ENCODE measurements at places on chromosomes 4 and X. TPM values are rescaled to one million over a fixed set of nuclear protein-coding genes. Genes with fewer than 3 reads are reported as not detected.

DNA sequence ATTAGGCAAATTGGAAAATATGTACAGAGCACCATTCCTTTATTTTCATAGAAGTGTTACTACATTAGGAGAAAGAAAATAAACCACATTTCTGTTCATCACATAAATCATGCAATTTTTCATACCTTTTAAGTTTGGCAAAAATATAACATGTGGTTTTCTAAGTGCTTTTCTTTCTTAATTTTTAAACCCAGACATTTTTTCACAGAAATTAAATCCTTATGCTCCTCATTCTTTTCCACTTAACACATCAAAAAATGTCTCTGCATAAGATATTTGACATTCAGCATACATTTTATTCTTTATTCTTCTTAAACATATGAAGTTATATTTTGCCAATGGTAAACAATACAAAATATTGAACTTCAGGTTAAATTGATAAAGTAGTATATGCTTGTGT is 826.6 kb upstream of the SLIT2 start:
- DNase-seq: no peak

DNA sequence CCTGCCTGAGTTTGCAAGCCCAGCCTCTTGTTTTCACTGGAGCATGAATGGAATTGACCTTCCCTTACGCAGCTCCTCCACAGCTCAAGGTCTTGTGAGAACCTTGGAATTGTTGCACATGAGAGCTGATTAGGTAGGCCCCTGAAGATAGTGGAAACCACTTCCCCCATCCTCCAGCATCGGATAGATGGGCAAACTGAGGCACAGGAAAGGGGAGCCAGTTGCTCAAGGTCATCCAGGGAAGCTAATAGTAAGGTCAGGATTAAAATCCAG is 27.2 kb downstream of the PJA1 start:
- DNase-seq: no peak

- DNase-seq: no peak
Observed at GRCh38 chrX:13756381-13756780, 21.8 kb downstream of the OFD1 start.

DNA sequence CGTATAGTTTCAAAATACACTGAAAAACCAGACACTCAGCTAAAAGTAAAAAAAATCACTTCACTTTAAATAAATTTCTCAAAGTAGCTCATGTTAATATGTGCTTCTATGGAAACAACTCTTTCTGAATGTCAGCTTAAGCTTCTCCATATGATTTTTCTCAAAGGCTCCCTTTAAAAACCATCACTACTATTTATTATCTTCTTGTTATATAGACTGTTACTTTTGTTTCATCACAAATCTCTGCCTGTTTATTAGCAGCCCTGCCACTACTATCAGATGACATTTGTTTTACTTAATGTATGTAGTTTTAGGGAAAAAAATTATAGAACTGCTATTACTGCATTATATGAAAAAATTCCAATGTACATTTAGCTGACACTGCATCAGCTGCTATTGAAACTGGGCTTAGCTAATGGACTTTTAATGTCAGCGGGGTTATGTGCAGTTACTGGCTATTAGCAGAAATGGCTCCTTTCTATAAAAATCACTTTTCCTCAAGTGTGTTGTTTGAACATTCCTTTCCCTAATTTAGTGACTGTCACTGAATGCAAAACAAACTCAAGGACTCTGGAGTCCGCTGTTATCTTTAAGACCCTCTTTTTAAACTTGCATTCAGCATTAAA is 10.8 kb downstream of the UNC5C start:
- DNase-seq: no peak

DNA sequence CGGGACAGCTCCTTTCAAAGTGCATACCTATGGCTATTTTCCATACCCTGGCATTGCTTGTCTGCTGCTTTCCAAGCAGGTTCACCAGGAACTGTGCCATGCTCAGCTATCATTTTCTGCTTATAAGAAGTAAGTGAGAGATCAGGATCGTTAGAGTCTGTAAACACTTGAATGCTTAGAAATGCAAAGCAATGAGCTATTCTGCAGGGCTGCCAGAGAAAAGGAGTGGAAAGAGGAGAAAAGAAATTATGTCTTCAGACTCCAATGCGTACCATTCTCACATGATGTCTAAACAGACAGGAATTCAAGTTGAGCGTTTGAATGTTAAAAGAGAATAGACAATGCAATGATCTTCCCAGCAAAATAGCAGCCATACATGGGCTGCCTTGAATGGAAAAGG is 245.5 kb upstream of the SLC7A11 start:
- no peak for DNase-seq

DNA sequence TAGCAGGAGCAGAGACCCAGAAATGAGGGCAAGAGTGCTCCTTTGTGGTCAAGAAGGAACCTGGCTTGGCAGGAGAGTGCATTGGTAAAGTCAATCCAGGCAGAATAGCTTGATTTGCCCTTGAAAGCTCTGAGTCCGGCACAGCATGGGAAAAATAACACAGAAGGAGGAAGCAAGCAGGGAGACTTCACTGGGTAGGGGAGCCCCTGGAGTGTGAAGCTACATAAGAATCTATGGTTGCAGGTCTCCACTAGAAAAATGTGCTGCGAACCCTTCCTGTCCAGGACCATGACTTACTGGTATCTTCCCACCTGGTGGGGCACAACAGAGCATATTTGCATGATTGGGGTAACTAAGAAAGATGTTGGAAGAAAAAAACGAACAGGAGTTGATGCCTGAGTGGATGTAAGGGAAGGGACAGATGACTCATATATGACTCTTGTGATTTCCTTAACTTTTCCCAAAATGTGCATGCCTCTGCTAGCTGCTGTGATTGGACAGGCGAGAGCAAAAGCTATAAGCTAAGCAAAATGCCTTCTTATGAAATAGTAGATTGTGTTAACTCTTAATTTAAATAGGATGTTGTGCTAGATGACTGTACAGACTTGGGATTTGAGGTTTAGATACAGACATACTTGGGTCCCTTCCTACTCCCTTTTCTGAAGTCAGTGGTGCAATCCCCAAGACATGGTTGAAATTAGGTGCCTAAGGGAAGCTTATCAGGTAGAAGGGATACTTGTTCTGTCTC is 3.3 kb downstream of the IL13RA1 start:
- no peak for DNase-seq

- no peak for DNase-seq
Observed at GRCh38 chr4:155597933-155598451, 68.7 kb upstream of the GUCY1A1 start.

GRCh38 chr4:124862261-124862660 is 149.7 kb upstream of the ANKRD50 start:
- no peak for DNase-seq

DNA sequence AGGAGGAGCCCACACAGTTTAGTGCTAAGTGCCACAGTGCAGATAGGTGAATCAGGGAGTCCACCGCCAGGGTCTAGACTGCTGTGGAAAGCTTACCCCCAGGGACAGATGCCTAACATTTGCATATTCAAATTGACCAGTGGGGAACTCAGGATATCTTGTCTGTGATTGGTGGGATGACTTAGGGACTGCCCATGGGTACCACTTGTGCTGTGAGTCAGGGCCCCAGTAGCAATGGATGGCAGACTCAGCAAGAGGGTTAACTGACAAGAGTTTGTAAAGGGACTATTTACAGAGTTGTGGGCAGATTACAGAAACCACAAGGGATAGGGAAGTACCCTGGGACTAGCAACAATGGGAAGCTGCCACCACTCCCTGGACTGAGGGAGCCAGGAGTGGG is 282.1 kb downstream of the BCOR start:
- no peak for DNase-seq

DNA sequence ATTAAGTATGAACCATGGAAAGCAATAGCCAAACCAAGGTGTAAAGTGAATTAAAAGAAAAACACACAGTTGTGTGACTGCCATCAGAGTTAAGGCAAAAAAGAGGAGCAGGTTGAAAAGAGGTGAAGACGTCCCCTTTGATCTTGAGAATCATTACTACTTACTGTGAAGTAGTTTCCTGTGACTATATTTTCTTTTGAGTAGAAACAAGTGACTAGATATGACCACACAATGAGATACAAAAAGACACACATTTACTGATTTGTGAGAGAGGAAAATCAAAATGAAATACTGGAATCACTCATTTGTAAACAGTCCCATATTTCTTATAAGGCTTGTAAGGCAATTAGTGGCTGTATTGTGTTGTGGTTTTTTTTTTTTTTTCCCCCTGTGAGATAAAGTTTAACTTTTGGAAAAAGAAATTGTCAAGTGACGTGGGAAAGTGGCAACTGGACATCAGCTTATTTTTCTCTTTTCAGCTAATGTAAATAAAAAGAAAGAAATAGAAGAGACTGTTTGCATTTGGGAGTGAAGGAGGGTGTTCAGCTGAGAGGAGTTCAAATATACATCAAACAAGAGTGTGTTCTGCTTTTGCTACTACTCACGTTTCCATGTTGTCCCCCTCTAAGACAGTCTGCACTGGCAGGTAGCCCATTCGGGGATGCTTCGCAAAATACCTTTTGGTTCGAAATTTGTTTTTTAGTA is 106.4 kb upstream of the FTHL17 start:
- no peak for DNase-seq

- DNase-seq: no peak
Observed at GRCh38 chrX:31165241-31166035, 93.6 kb upstream of the FTHL17 start.

GRCh38 chrX:74421036-74421739 is at the start of gene SLC16A2:
Gene SLC16A2 (plus strand): TSS chrX:74421493. CDS start chrX:74421638, 145 bp downstream.
- DNase-seq: peak; percentile 60

DNA sequence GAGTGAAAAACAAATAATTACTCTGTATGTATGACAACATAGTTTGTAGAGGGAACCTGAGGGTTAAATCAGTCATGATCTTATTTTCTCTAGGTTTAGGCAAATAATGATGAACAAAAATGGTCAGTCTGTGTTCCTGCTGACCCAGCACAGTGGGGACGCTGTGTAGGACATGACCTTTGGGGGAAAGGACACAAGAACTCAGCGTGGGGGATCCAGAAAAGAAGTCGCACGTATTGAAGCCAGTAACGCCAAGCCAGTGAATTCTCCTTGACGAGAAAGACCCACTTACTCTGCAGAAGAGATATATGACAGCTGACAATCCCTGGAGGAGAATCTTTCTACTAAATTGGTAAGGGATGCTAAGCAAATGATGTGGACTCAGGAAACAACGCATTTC is 36.6 kb downstream of the HELT start:
- DNase-seq: no peak

- DNase-seq: no peak
Observed at GRCh38 chr4:138241281-138242075, 671 bp downstream of the SLC7A11 start.

GRCh38 chrX:72245461-72246089 is 6.7 kb upstream of the ERCC6L start:
- DNase-seq: peak; percentile 19

DNA sequence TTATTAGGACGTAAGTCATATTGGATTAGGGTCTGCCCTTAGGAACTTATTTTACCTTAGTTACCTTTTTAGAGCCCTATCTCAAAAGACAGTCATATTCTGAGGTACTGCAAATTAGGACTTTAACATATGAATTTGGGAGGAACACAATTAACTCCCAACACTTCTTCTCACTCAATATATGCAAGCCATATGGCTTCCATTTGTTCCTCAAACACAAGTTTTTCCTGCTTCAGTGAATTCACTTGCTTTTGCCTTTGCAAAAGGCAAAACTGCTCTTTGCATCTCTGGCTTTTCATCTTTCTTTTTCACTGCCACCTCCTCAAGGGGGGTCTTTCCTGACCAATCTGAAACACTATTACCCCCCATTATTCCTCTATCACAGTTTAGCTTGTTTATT is 220.3 kb downstream of the KCTD8 start:
- DNase-seq: no peak

- DNase-seq: no peak
Observed at GRCh38 chrX:2262668-2263055, 238.1 kb downstream of the DHRSX start.

GRCh38 chrX:14013054-14013453 is 16.6 kb downstream of the GEMIN8 start:
- DNase-seq: no peak

- DNase-seq: no peak
Observed at GRCh38 chr4:16457944-16458343, 231.7 kb upstream of the TAPT1 start.

DNA sequence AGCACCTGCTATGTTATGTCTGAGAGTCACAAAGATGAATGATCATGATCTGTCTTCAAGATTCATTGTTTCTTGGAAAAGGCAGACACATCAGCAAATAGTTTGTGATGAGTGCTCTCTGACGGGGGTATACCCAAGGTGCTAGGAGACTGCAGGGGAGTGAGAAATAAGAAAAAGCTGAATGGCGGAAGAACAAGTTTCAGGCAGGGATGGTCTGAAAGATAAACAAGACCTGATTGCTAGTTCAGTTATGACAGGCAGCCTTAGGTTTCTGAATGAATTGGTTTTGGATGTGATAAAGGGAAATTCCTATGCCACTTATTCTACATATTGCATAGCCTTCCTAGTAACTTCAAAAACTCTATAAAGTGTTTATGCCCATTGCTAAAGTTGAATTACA is 327.0 kb upstream of the DKK2 start:
- no peak for DNase-seq

DNA sequence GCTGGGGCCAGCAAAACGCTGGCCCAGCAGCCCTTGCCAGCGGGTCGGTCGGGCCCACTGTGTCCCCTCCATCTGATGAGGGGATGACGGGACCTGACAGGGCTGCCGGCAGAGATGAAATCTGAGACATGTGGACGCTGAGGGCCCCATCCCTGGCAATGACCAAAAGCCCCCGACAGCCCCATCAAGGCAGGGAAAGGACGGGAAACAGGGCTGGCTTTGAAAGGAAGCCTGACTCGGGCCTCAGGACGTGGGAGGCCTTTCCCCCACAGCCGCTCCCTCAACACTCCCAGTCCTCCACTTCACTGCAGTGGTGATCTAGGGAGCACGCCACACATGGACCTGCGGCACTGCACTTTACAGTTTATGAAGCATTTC is 202.4 kb downstream of the AFAP1 start:
- DNase-seq: no peak

The LRRC66 gene
- total RNA-seq: 0.84 TPM

The CLDN34 gene
- total RNA-seq: not detected

The SMIM10L2A gene
- total RNA-seq: 1.5 TPM

The NPY2R gene
- total RNA-seq: 1.8 TPM

The STBD1 gene
- total RNA-seq: 10.3 TPM

The USP51 gene
- 1.3 TPM for total RNA-seq

The NONO gene
- total RNA-seq: 239 TPM

The DCAF8L2 gene
- not detected for total RNA-seq
